ENCODE measurements at places on chromosomes 11 and 22.

- DNase-seq: no peak
These were observed 18.6 kb downstream of the C1QTNF6 start for GRCh38 chr22:37169406-37169805.

- DNase-seq: no peak
These were observed 3.9 kb downstream of the CBL start for GRCh38 chr11:119210050-119210449.

GRCh38 chr22:35155403-35156025 is 89.6 kb downstream of the ISX start:
- no peak for DNase-seq

GRCh38 chr11:94604482-94604881 is 37.3 kb downstream of the PIWIL4 start:
- no peak for DNase-seq

DNA sequence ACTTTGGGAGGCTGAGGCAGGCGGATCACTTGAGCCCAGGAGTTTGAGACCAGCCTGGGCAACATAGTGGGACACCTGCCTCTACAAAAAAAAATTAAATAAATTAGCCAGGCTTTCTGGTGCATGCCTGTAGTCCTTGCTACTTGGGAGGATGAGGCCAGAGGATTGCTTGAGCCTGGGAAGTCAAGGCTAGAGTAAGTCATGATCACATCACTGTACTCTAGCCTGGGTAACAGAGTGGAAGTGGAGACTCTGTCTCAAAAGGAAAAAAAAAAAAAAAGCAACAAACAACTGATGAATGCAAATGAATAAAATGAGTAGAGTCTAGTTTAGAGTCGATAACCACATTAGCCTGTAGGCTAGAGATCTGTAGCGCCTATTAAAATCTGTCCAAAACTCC is 3.9 kb upstream of the BCL2L13 start:
- DNase-seq: no peak

DNA sequence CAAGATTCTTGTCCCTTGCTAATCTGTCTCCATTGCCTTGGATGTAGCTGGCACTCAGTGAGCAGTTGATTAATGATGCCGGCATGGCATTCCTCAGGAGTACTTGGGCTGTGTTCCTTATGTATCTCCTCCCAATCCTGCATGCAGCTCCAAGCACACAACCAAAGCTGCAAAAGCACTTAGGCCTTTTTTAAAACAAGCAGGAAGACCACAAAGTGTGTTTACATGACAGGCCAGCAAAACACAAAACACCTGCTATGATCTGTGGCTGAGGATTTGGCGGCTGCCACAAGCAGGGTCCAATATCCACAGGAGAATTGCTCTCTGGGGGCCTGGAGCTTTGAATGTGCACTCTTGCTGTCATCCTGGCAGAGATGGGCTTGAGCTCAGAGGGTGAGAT is 8.9 kb downstream of the ABTB2 start:
- DNase-seq: no peak

- DNase-seq: no peak
These were observed 19.1 kb downstream of the APOBEC3H start for GRCh38 chr22:39115977-39116621.

DNA sequence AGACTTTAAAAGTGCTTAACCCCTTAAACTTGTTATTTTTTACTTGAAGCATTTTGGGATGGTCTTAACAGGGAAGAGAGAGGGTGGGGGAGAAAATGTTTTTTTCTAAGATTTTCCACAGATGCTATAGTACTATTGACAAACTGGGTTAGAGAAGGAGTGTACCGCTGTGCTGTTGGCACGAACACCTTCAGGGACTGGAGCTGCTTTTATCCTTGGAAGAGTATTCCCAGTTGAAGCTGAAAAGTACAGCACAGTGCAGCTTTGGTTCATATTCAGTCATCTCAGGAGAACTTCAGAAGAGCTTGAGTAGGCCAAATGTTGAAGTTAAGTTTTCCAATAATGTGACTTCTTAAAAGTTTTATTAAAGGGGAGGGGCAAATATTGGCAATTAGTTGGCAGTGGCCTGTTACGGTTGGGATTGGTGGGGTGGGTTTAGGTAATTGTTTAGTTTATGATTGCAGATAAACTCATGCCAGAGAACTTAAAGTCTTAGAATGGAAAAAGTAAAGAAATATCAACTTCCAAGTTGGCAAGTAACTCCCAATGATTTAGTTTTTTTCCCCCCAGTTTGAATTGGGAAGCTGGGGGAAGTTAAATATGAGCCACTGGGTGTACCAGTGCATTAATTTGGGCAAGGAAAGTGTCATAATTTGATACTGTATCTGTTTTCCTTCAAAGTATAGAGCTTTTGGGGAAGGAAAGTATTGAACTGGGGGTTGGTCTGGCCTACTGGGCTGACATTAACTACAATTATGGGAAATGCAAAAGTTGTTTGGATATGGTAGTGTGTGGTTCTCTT is 2.8 kb downstream of the MALAT1 start:
- peak; percentile 27 for DNase-seq

- no peak for DNase-seq
These were observed 63.8 kb upstream of the THY1 start for GRCh38 chr11:119486691-119487259.

DNA sequence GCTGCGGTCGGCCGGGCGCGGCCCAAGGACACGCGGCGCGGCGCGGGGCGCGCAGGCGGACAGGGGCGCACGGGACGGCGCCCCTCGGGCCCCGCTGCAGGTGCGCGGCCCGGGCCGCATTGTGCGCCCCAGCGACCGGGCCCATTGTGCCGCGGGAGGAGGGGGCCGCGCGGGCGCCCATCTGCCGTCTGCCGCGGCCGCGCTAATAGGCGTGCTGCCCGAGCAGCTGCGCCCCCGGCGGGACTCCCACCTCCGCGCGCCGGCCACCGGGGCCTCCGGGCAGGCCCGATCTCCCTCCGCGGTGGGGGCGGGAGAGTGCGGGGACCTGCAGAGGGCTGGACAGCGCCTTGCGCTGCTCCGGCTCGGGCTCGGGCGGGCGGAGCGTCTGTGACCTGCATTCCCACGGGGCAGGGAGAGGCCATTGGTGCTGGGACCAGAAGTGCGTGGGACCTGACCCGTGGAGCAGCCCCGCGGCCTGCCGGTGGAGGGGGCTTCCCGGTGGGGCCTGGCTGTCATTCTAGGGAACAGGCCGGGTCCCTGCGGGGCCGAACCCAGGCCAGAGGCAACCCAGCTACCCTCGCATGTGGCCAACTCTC is 933 bp downstream of the BRSK2 start:
- no peak for DNase-seq

GRCh38 chr11:95359756-95360155 is 128.8 kb upstream of the SESN3 start:
- no peak for DNase-seq

- DNase-seq: peak; percentile 67
These were observed 42.5 kb downstream of the GALNT18 start for GRCh38 chr11:11579012-11579988.

- no peak for DNase-seq
These were observed 77.2 kb upstream of the PPARA start for GRCh38 chr22:46072981-46073682.

GRCh38 chr11:12137005-12137690 is 26.8 kb downstream of the MICAL2 start:
- no peak for DNase-seq

DNA sequence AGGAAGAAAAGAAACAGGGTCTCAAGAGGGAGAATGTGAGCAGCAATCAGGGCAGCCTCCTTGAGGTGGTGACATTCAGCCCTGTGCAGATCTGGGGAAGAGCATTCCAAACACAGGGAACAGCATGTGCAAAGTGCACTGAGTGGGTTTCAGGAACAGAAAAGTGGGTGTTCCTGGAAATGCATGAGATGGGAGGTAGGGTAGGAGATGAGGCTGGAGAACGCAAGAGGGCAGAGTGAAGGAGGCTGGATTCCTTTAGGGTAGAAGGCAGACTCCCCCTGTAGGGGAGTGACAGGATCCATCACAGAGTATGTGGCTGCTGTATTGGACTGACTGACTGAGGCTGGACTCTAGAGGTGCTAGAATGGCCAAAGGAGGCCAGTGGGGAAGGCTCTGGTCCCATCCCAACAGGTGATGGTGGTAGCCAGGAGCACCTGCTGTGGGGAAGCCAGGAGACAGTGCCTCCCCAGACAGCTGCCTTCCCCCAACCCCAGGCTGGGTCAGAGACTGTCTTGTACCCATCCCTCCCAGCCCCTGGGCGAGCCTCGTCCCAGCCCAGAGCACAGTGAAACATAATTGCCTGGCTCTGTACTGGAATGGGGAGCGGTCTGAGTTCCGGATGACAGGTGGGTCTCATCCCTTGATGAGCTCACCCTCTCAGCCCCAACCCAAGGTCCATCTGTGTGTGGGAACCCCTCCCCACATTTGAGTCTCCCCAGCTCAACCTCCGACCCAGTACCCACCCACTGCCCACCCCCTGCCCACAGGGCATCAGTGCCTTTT is 419.4 kb downstream of the MN1 start:
- no peak for DNase-seq

GRCh38 chr11:96015906-96016565 is 92.1 kb upstream of the MTMR2 start:
- DNase-seq: no peak

DNA sequence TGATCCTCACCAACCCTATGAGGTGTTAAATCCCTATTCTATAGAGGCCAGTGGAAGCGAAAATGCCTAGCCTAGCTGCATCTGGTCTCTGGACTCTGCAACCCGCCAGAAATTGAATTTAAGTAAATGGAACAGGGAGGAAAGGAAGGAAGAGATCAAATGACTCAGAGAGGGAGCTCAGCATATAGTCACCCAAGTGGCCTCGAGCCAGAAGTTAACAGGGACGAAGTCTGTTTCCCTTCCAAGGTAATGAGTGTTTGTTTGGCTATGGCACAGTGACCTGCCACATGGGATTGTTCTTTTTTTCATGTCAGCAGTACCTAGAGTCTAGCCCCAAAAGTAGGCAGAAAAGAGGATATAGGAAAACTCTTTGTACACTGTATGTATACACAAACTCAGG is 66.3 kb downstream of the PAK1 start:
- DNase-seq: peak; percentile 79

DNA sequence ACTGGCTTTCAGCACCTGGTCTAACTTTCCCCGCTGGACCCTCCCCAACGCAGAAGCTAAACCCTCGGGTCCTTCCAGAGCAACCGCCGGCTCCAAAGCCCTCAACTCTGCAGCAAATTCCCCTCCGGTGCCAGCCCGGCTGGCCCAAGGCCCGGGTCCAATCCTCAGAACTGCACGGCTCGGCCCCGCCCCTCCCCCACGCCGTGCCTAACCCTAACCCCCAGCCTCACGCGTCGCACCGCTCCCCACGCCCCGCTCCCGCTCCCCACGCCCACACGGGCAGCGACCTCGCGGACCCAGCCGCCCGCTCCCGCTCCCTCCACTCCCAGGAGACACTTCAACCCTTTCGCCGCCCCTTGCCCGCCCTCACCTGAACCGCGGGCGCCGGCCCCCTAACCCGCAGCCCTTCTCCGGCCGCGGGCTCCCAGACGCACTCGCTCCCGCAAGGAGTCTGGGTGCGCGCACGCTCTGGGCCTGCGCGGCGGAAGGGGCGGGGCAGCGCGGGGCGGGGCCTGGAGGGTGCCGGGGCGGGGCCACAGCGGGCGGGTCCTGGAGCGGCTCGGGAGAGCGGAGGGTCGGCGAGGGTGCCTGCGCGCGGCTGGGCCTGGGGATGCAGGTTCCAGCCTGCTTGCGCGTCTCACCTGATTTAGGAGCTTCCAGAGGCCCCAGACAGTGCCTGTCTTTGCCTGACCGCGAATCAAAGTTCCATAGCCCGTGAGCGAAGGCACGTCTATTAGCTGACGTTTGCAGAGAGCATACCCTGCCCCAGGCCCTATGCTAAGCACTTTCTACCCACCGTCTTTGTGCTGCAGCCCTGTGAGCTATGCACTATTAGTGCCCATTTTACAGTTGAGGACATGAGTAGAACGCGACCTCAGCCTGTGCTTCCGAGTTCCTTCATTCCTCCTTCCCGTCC is at the start of gene NFRKB:
Gene NFRKB, minus strand, starts transcription at position 453 of the 916 bp plus-strand sequence. CDS start 2,729 bp downstream, outside the sequence.
- peak; percentile 93 for DNase-seq

DNA sequence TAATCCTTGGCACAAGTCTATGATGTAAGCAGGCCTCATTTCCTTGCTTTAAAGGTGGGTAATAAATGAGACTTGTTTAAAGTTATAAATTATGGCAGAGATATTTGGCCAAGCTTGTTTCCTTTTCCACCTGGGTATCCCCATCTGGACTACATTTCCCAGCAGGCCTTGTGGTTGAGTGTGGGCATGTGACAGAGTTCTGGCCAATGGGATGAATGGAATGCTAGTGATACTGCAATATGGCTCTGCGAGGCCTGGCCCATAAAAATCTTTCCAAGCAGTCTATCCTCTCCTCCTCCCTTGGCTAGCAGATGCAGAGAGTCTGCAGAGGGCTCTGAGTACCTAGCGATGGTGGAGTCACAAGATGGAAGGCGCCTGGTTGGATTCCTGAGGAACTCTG is 102.5 kb downstream of the TIMP3 start:
- DNase-seq: peak; percentile 25

- DNase-seq: no peak
These were observed 220.2 kb upstream of the SNX19 start for GRCh38 chr11:131136486-131136885.

DNA sequence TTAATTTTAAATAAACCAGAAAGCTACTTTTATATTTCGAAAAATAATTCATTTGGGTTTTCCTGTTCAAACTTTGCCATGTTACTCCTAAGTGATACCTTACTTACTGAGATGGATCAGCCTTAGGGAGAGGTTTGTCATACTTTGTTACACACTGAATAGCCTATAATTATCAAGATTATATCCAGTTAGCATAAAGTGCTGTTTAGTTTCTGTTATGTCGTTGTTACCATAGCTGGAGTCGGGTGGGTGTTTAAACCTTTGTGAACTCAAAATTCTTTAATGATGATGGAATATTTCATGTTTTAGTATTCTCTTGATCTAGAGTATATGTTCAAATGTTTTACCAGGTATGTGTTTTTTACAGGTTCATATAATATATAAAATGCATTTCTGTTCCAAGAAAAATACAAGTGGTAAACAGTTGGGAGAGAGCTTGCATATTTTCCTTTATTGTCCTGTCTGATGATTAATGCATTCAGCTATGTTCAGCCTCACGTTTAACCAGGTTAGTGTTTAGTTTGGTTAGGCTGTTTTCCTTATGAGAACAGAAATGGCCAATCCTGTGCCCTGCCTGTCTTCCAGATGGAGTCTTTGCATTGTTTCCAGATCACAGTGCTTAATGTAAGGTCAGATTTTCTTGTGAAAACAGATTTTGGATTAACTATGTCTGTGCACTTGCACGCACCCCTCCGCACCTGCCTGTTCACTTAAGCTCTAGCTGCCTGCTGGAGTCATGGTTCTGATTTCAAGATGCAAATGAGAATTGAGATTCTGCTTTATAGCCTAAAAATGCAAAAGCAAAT is 105.6 kb downstream of the ATXN10 start:
- no peak for DNase-seq

DNA sequence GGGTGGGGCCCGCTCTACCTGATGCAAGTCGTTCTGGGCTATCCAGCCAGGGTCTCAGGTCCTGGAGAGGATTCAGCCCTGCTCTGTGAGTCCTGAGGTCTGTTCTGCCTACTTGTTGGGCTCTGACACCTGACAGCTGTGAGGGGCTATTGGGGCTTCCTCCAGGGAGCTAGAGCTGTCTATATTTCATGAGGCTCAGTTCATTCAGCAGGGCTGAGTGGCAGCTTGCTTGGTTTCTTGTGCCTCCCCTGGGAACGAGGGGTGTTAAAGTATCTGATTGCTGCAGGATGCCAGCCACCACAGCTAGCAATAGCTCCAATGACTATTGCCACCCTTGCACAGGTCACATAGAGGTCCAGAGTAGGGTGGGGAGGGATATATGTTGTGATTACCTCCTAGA is 26.7 kb downstream of the INSC start:
- DNase-seq: no peak

All from NCI-H1105 treated with DMSO at 0.1 percent for 48 hours (cell line).